ENCODE measurements at places on chromosomes 5 and 9.

DNA sequence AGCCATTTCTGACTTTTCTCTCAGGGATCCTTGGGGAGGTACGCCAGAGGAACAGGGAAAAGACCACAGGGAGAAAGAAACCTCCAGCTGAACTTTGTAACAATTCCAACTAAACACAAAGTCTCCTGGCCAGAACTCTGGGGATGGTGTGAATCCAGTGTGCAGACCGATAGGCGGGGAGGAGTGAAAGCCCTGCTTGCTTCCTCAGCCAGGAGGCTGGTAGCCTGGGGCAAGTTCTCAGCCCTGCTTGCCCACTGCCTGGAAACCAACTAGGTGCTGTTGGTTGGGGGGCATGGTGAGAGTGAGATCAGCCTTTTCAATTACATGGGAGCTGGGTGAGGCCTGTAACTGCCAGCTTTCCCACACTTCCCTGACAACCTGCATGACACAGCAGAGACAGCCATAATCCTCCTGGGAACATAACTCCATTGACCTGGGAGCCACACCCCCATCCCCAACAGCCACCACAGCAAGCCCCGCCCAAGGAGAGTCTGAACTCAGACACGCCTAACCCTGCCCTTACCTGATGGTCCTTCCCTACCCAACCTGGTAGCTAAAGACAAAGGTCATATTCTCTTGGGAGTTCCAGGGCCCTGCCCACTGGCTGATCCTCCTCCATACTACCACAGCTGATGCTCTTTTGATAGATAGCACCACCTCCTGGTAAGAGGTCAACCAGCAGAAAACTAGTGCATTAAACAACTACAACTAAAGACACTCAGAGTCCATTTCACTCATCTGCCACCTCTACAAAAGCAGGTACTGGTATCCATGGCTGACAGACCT lies 100.1 kb upstream of the TNFAIP8 start:
- DNase-seq = peak; percentile 16

GRCh38 chr5:94884311-94884710 lies 265.8 kb downstream of the SLF1 start:
- no peak for DNase-seq

DNA sequence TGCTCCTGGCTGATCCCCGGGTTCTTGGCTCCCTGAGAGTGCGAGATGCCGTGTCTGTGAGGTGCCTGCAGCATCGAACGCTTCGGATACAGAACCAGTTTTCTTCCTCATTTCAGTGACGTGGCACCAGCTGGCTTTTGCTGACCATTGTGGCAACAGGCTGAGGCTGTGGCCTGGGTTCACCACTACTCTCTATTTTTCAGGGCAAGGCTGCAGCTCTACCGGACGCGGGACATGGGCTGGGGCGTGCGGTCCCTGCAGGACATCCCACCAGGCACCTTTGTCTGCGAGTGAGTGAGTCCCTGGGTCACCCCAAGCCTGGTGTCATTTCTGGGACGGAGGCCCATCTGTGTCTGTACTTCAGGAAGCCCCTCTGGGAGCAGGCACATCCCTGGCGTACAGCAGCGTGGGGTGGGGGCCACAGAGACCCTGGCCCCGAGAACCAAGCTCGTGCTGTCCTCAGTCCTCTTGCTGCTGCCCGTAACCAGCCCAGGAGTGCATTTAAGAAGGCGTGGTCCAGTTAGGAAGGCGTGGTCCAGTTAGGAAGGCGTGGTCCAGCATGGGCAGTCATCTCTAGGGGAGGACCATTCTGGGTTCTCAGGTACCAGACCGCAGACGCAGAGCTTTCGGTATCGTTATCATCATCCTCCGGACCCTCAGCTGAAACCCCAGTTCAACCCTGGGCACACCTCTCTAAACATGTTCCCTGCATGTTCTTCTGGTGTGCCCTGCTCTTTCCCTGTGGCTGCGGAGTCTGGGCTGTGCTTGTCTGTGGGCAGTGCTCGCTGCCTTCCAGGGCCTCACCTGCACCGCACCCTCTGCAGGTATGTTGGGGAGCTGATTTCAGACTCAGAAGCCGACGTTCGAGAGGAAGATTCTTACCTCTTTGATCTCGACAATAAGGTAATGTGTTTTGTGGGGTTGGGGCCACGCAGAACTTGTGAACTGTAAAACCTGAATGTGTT lies 60.1 kb upstream of the CACNA1B start:
- no peak for DNase-seq

DNA sequence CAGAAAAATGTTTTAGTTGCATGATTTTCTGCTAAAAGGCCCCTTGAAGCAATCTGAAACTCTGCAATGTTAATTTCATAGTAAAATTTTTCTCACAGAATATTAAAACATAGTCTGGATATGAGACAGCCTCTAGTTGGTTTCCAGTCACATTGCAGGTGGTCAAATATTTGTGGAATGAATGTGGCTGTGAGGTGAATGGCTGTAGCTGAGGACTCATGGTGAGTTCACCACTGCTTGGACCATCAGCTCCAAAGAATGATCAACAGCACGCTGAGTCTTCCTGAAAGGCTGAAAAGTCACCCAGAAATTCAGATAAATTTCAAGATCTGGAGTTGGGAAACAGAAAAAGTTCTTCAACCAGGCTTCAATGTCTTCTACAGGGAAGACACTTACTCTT lies 79.8 kb downstream of the MAT2B start:
- peak; percentile 91 for DNase-seq

GRCh38 chr9:13383216-13383615 lies 103.7 kb upstream of the MPDZ start:
- no peak for DNase-seq

GRCh38 chr5:106876298-106876622 lies 794.5 kb downstream of the EFNA5 start:
- DNase-seq = no peak

GRCh38 chr5:41043109-41043747 lies 27.9 kb downstream of the MROH2B start:
- DNase-seq = no peak

- peak; percentile 90 for DNase-seq
Observed at GRCh38 chr5:56350597-56351170, 117.6 kb upstream of the ANKRD55 start.

GRCh38 chr5:154947778-154948177 lies 6.9 kb downstream of the MRPL22 start:
- DNase-seq = no peak

- DNase-seq = peak; percentile 89
Observed at GRCh38 chr9:131714161-131714646, 25.7 kb downstream of the RAPGEF1 start.

DNA sequence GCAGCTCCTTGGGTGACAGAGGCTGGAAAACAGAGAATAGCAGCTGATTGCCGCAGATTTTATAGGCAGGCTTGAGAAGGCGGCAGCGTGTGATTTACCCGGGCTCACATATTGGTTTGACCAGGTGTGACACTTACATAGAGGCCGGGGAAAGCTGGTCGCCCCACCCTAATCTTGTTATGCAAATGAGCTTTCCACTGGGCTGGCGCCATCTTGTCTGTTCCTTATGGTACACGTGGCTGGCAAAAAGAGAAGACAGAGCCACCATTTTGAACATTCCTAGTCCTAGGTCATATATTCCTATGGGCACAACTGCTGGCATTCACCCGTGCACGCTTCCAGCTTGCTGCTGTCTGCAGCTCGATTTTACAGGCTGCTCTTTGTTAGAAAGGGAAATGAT lies 11.3 kb upstream of the SPZ1 start:
- DNase-seq = no peak

GRCh38 chr5:172168311-172168710 lies 19.7 kb downstream of the STK10 start:
- DNase-seq = no peak

- DNase-seq = no peak
Observed at GRCh38 chr5:37063739-37064138, 185.4 kb downstream of the CPLANE1 start.

- DNase-seq = no peak
Observed at GRCh38 chr5:53160895-53161294, 51.3 kb upstream of the MOCS2 start.

- DNase-seq = no peak
Observed at GRCh38 chr5:146878476-146879172, at the start of gene PPP2R2B. Gene PPP2R2B (minus strand): TSS chr5:146878757.

DNA sequence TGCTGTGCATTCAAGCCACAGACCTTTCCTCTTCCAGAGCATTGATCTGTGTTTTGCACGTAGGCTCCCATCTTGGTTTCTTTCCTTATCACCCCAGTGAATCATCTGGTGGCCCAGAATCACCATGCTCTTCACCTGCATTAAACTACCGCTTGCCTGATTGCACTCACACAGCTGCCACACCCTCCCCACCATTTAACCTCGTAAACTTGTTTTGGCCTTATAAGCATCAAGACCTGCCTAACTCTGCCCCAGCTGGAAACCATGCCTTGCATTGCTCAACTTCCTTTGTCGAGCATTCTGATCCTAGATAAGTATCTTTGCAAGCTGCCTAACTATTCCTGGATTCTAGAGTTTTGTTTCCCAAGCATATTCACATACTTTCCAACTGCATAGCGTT lies 369.6 kb upstream of the SEMA6A start:
- DNase-seq = no peak
